ENCODE measurements at places on chromosomes 2 and 18.
A peak's percentile ranks its signal among the peaks of the same experiment; 100 is the strongest.

DNA sequence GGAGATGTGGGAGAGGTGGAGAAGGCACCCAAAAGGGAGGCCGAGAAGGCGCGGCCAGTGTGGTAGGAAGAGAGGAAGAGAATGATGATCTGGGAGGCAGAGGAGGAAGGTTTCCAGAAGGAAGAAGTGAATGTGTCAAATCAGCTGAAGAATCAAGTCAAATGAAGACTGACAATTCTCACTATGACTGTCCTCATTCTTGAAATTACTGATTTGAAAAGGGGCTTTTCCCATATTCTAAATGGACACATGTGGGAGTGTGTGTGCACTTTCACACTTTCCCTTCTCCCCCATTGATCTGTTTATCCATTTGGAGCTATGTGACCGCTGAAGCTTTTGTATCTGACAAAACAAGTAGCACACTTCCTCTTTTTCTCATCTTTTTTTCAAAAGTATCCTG lies 6.1 kb downstream of the AFF3 start:
- DNase-seq = no peak

DNA sequence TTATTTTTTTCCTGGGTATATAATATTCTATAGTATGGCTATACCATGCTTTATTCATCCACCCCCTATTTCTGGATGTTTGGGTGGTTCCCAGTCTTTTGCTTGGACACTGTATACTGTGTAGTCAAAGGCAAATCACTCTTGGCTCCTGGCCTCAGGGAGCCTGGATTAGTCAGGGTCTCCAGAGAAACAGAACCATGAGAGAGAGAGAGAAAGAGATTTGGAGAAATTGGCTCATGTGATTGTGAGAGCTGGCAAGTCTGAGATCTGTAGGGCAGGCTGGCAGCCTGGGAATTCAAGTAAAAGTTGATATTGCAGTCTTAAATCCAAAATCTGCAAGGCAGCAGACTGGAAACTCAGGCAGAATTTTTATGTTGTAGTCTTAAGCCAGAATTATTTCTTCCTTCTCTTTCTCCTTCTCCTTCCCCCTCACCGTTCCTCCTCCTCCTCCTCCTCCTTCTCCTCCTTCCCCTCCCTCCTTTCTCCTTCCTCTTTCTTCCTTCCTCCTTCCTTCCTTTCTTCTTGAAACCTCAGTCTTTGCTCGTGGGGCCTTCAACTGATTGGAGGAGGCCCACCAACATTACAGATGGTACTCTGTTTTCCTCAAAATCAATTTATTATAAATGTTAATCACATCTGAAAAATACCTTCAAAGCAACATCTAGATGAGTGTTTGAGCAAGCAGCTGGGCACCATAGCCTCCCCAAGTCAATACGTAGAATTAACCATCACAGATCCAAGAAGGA lies 33.0 kb downstream of the CTIF start:
- no peak for DNase-seq

DNA sequence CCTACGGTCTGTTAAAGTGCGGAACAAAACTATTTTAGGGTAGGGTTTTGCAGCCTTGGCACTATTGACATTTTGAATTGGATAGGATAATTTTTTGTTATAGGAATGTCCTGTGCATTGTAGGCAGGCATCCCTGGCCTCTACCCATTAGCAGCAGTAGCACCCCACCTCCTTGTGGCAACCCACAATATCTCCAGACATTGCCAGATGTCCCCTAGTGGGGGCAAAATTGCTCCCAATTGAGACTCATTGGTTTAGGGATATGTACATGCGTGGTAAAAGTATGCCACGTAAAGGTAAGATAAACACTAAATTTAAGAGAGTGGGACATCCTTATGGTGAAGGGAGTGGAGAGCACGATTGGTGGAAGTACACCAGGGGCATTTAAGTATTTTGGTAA lies 4.6 kb downstream of the MIB1 start:
- DNase-seq = no peak

GRCh38 chr2:195312662-195313061 lies 344.4 kb upstream of the SLC39A10 start:
- no peak for DNase-seq

- no peak for DNase-seq
These were observed 25.7 kb downstream of the LPIN1 start for GRCh38 chr2:11771971-11772615.

GRCh38 chr2:123500988-123501387 lies 524.1 kb upstream of the CNTNAP5 start:
- no peak for DNase-seq

DNA sequence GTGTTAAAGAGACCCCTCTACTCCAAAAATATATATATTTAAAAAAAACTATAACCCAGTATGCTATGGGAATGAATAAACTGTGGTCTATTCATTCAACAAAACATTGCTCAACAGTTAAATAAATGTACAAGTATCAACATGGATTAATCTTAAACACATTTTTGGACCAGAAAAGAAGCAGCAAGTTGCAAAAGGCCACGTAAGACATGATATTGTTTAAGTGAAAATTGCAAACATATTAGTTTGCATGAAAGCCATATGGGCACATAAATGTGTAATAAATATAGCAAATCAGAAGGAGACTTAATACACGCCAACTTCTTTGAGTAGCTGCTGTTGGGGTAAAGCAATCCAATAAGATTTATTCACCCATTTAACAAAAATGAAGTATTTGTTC lies 321.5 kb downstream of the FBXO15 start:
- DNase-seq = no peak

- no peak for DNase-seq
These were observed 100.0 kb downstream of the WDSUB1 start for GRCh38 chr2:159186462-159186861.

DNA sequence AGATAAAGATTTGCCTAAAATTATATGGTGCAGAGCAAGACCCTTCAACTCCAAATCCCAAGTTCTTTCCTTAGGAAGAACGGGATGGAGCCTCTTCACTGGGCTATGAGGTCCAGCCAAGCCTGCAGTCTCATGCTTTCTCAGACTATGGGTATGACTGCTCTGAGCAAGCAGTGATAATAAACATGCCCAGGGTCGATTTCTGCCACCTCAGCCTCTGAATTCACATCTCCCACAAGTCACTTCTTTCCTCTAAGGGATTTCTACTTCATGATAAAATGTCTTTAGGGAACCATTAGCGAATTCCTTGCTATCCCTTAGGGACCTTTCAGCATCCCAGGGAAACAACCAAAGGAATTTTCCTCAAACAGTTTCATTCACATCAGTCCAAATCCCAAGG lies 94.8 kb downstream of the GFPT1 start:
- no peak for DNase-seq

DNA sequence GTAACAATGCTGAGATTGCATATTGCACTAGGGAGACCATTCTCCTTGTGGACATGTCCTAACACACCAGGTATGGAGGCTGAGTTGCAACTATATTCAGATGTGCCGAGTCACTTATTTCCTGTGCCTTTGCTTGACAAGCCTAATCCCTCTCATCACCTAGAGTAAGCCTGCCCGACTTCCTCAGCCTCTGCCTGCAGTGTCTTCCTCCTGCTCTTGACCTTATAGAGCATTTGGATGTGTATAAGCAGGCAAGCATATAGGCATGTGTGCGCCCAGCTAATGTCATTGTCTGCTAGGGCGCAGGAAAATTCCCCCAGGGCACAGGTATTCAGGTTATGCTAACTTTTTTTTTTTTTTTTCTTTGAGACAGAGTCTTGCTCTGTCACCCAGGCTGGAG lies 316.9 kb downstream of the CDH2 start:
- no peak for DNase-seq

GRCh38 chr2:67237288-67237687 lies 159.8 kb upstream of the ETAA1 start:
- no peak for DNase-seq

GRCh38 chr2:40544072-40544471 lies 92.2 kb upstream of the SLC8A1 start:
- no peak for DNase-seq

DNA sequence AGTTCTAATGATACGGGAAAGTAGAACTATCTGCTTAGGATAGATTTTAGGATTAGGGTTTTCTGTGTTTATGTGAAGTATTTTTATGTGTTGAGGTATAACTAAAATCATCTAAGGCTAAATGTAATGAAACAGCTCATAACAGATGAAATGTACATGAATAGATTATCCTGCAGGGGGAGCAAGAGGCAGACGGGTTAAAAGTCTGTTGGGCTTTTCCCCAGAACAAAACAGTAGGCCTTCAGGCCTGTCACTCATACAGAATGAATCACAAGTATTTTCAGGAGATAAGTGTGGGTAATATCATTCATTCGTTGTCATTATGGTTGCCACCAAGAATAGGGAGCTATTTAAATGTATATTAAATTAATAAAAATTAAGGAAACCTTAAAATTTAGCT lies 107.9 kb upstream of the IL1R2 start:
- no peak for DNase-seq

GRCh38 chr18:58542426-58543159 lies 86.3 kb downstream of the ALPK2 start:
- DNase-seq = no peak

DNA sequence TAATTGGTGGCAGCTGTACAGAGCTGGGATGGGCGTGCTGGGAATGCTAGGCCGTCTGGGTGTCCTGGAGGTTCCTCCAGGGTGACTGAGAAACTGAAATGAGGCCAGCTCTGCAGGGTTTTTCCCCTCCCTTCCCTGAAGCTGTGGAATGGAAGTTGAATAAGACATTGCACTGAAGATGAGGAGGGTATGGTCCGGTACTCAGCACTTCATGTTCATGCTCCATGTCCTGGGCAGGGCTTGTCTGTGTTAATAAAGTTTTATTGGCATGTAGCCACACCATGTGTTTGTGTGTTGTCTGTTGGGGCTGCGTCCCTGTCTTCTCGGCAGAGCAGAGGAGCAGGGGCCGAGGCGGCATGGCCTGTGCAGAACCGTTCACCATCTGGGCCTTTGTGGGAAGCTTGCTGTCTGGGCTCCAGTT lies 154.0 kb downstream of the LDLRAD4 start:
- DNase-seq = peak; percentile 21

- DNase-seq = peak; percentile 86
These were observed 148.0 kb downstream of the HDAC4 start for GRCh38 chr2:239252801-239253200.

DNA sequence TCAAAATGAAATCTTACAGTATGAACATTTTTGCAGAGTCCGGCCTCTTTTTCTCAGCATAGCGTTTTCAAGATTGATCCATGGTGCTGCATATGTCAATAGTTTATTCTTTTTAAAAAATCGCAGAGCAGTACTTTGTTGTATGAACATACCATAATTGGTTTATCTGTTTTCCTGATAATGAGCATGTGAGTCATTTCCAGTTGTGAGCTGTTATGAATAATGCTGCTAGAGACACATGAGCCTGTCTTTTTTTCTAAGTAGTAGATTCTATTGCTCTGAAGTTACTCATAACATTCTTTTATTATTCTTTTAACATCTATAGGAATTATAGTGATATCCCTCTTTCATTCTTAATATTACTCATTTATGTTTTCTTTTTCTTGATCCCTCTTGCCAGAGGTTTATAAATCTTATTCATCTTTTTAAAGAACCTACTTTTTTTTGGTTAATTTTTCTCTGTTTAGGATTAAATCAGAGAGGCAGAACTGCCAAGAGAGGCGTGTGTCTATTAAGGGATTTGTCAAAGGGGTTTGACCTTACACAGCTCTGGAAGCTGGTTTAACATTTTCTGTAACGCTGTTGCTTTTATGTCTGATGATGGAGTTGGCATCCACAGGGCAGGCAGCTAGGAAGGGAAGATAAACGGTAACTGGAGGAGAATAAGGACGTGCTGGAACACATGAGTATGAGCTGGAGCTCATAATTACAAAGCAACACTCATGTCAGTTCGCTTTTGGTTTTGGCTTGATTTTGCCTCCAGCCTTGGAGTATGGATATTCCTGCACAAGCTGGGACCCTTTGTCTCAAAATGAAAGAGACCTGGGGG lies 47.4 kb downstream of the MGAT5 start:
- DNase-seq = no peak

- DNase-seq = no peak
These were observed 153.0 kb downstream of the NRP2 start for GRCh38 chr2:205835251-205835791.

- no peak for DNase-seq
These were observed 128.4 kb downstream of the GALNT3 start for GRCh38 chr2:165665614-165666013.

GRCh38 chr2:132656266-132656975 lies 13.6 kb downstream of the LYPD1 start:
- no peak for DNase-seq

- DNase-seq = no peak
These were observed 48.0 kb upstream of the LPIN2 start for GRCh38 chr18:3060667-3061580.

GRCh38 chr2:196176142-196176738 lies 4.9 kb upstream of the STK17B start:
- DNase-seq = no peak

DNA sequence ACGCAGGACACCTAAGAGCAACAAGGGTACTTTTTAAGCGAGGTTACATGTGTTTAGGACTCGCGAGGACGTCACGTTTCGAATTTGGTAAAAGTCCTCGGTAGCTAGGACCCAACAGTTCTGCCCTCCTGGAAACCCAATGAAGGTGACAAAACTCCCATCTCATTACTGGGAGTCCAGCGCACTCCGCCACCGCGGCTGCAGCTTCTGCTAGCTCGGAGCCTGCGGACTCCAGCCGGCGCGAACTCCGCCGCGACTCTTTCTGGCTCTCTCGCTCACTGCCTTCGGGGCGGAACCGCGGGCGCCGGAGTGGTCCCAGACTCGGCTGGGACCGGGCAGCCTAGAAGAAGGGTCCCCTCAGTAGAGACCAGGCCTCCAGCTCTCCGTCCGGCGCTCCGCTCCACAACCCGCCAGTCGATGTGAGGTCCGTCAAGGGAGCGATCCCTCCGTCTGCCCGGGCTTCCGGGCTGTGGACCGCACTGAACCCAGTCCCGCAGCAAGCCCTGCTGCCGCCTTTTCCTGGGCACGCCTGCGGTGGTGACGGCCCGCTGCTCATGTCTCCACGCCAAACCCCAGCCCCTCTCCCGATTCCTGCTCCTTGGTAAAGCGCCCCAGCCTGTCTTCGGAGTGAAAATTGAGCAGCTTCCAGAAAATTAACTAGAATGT lies 3.0 kb upstream of the OSR1 start:
- peak; percentile 70 for DNase-seq

GRCh38 chr2:25265802-25266201 lies 75.9 kb downstream of the DNMT3A start:
- no peak for DNase-seq

- no peak for DNase-seq
These were observed 9.6 kb upstream of the PELI1 start for GRCh38 chr2:64153811-64154210.

GRCh38 chr2:28150994-28151393 lies 241.7 kb upstream of the FOSL2 start:
- DNase-seq = no peak

DNA sequence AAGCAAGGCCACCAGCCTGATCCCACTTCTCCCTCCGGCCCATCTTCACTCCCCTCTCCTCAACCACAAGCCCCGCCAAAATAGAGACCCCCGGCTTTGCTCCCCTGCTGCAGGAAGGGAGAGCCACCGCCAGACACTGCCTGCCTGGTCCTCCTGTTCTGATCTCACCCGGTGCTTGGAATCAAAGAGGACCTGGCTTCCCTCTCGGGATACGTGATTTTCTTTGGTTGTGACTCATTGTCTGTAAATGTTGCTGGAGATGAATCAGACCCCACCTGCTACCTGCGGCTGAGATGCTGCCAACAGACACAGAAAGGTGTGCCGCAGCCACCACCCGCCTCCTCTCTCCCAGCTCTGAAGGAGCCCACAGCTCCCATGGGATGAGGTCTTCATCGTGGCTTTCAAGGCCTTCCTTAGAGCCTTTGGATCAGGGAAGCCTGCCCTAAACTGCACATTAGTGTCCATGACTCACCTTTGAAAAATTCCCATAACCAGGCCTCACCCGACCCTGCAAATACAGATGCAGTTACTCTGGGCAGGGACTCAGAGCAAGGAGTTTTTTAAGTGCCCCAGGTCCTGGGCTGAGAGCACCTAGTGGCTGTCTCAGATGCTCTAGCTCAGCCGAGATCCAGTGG lies 79.4 kb upstream of the ZNF532 start:
- DNase-seq = no peak
